ENCODE measurements at places on chromosomes 6 and 20. TPM values are rescaled to one million over a fixed set of nuclear protein-coding genes. Genes with fewer than 3 reads are reported as not detected.
A peak's percentile ranks its signal among the peaks of the same experiment; 100 is the strongest.

DNA sequence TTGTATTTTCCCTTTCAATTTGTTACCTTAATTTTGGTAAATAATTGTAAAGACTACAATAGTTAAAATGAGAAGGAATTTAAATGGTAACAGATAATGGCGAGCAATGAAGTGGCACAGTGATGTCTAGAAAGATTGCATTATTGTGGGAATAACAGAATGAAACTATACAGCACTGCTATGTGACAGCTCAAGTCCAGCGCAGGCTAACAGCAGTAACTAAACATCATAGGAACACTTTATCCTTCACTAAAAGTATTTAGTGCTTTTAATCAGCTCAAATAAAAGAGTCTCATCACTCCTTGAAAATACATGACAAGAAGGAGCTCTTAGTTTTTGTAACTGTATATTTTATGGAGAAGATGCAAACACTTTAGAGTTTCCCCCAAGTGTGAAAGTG lies 190.8 kb downstream of the TENT5A start:
- H3K4me3 ChIP-seq = no peak overlapping the region
- no peaks in the 10 kb centered on the region for H3K27me3 ChIP-seq
- peaks cover 17% of the 10 kb centered on the region for H3K4me1 ChIP-seq
- DNase-seq = no peak
- H3K36me3 ChIP-seq = no peaks in the 10 kb centered on the region
- no peak overlapping the region for H3K27ac ChIP-seq

Gene FRMD1
- total RNA-seq = not detected

Gene GLP1R
- not detected for total RNA-seq

DNA sequence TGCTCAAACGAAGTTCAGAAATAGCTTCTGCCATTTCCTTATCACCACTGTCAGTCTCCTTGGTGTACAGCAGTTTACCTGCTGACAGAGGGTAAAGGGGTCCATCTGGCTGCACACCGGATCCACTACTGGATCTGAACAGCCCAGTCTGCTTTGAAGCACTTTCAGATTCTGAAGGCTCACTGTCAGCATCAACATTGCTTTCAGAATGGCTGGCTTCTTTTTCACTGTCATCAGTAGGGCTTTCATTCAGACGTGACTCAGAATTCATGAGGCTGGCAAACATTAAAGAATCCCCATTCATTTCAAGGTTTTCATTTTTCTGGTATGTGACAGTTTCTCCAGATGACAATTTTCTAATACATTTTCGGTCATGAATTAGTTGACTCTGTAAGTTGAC lies 21.0 kb upstream of the PNISR start:
- no peaks in the 10 kb centered on the region for H3K4me1 ChIP-seq
- H3K27ac ChIP-seq = no peak overlapping the region
- no peak for DNase-seq
- no peak overlapping the region for H3K4me3 ChIP-seq
- H3K36me3 ChIP-seq = peaks cover 11% of the 10 kb centered on the region

Gene BPI
- total RNA-seq = not detected

GRCh38 chr6:109824105-109824504 lies 133.0 kb downstream of the FIG4 start:
- no peak for DNase-seq
- H3K36me3 ChIP-seq = no peaks in the 10 kb centered on the region
- H3K4me3 ChIP-seq = no peak overlapping the region
- no peaks in the 10 kb centered on the region for H3K4me1 ChIP-seq
- H3K27me3 ChIP-seq = no peaks in the 10 kb centered on the region

Gene STX7
- 33.3 TPM for total RNA-seq

DNA sequence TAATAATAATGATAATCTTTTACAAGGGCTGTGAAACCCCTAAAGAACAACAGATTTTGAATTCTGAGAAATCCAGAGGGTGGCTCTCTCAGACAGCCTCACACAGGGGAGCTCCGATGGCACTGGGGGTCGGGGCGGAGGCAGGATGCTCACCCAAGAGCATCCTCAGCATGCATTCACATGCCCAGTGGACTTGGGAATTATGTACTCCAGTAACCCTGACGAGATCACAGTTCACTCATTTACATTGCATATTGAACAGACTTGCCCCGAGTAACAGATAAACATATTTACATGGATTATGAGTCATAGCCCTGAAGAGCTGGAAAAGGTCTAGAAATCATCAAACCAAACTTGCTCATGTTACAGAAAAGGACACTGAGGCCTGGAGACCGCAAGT lies 482.7 kb upstream of the JARID2 start:
- no peak overlapping the region for H3K4me3 ChIP-seq
- DNase-seq = no peak
- no peak overlapping the region for H3K27ac ChIP-seq
- H3K36me3 ChIP-seq = no peaks in the 10 kb centered on the region
- H3K4me1 ChIP-seq = peaks cover 20% of the 10 kb centered on the region
- H3K27me3 ChIP-seq = no peaks in the 10 kb centered on the region

DNA sequence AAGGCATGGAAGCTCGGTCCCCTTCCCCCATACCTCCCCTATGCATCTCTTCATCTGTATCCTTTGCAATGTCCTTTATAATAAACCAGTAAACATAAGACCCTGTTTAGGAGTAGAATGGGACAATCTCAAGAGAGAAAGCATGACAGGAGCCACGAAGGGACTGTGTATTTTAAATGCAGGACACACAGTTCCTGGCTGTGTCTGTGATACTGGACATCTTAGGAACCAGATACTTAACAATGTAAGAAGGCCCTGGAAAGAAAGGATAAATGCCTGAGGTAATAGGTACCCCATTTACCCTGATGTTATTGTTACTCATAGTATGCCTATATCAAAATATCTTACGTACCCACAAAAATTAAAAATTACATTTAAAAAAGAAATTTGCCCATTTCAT lies 36.6 kb downstream of the NUDT3 start:
- DNase-seq = no peak
- H3K36me3 ChIP-seq = no peaks in the 10 kb centered on the region
- H3K27me3 ChIP-seq = no peaks in the 10 kb centered on the region
- no peak overlapping the region for H3K27ac ChIP-seq
- peaks cover 18% of the 10 kb centered on the region for H3K4me1 ChIP-seq

DNA sequence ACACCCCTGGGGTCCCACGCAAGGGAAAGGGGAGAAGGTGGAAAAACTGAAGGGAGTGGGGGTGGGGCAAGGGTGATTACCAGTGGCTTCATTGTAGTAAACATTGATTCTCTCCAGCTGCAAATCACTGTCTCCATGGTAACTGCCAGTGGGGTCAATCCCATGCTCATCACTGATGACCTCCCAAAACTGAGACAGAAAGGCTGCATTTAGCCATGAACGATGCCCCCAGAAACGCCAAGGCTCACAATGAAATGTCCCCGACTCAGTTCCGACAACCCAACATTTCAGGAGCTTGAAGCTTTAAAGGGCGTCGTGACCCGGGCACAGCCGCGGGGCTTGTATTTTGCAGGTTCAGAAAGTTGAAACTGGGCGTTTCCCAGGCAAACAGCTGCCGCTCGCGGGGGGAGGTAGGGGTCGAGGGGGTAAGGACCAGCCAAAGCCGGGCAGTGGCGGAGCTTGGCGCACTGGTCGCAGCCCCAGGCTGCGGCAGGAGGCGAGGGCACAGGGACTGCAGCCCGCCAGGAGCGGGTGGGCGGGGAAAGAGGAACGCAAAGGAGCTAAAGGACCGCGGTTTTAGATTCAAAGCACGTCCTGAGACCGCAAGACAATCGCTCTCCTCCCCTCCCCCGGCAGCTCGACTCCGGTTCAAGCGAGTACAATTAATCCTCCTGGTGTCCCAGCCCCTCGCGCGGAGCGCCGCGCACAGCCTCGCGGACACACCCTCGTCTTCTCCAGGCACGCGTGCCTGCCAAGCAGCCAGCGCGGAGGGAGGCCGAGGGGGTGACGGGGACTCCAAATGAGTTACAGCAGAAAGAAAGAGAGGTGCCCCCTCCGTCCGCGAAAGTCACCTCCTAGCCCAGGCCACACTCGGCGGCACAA lies 731 bp downstream of the TUBB2B start:
- no peaks in the 10 kb centered on the region for H3K36me3 ChIP-seq
- H3K27me3 ChIP-seq = no peaks in the 10 kb centered on the region
- no peak overlapping the region for H3K27ac ChIP-seq
- DNase-seq = peak; percentile 28
- 0 out of 2 replicates have a peak, but pooled peaks cover 4% of the 10 kb centered on the region for H3K4me1 ChIP-seq

DNA sequence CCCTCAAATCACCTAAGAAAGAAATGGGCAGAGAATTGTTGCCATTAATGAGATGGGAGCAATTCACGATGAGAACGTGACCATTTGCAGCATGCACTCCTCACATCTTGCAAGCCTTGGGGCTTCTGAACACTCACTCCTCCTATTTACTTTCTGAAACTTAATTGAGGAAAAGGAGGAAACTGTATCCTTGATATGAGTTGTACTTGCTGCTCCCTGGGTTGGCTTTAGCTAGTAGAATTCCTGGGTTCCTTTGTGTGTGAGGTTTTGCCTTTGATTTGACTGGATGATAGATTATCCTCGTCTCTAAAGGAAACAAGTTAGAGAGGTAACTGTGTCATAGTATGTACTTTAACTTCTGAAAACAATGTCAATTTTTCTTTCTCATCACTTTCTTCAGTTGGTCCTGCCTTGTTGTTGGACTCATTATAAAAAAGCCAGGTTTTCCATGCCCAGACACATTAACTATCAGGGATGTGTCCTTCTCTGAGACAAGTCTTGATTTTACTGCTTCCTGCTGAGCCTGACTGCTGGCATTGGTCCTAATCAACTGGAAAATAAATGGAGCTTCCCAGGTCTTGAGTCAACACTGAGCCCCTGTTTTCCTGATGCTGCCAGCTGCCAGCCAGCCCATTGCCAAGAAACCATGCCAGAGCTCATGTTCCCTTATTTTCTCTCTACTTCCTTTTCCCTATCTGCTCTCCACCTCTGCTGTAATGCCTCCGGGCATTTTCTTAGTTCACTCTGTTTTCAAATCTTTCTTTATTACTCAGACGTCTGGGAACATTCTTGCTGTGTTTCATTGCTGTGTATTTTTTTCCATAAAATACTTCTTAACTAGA lies 6.0 kb upstream of the MRAP2 start:
- H3K4me3 ChIP-seq = no peak overlapping the region
- H3K27ac ChIP-seq = no peak overlapping the region
- peak; percentile 33 for DNase-seq
- no peaks in the 10 kb centered on the region for H3K36me3 ChIP-seq
- no peaks in the 10 kb centered on the region for H3K27me3 ChIP-seq
- H3K4me1 ChIP-seq = no peaks in the 10 kb centered on the region

GRCh38 chr6:29828471-29828797 lies 809 bp downstream of the HLA-G start:
- no peaks in the 10 kb centered on the region for H3K36me3 ChIP-seq
- no peak for DNase-seq
- no peaks in the 10 kb centered on the region for H3K27me3 ChIP-seq
- no peak overlapping the region for H3K27ac ChIP-seq
- H3K4me1 ChIP-seq = no peaks in the 10 kb centered on the region

Gene PPP1R3G
- total RNA-seq = 1.1 TPM
